ENCODE measurements at places on chromosomes 3 and 15. TPM values are rescaled to one million over a fixed set of nuclear protein-coding genes. Genes with fewer than 3 reads are reported as not detected.

The ZDHHC23 gene
- total RNA-seq = 1.6 TPM

The PTPRG gene
- total RNA-seq = 52.1 TPM

The RNF111 gene
- total RNA-seq = 57.4 TPM

The TMC3 gene
- total RNA-seq = not detected

The STX19 gene
- total RNA-seq = not detected

The FRMD5 gene
- total RNA-seq = 43.8 TPM

The SCAANT1 gene
- not detected for total RNA-seq

The TSC22D2 gene
- 87.3 TPM for total RNA-seq

The CDC25A gene
- 11.8 TPM for total RNA-seq

The UBA7 gene
- total RNA-seq = 0.54 TPM

The TAGLN3 gene
- 819 TPM for total RNA-seq

The CTXN2 gene
- total RNA-seq = 0.22 TPM

The SLC51B gene
- total RNA-seq = not detected

The TBC1D21 gene
- not detected for total RNA-seq

The CCR3 gene
- total RNA-seq = not detected

The AEN gene
- total RNA-seq = 15.4 TPM

The TGM4 gene
- total RNA-seq = not detected

The GCNT3 gene
- not detected for total RNA-seq

The ZKSCAN7 gene
- total RNA-seq = 20.6 TPM

The KNG1 gene
- total RNA-seq = not detected

The COLQ gene
- 4.8 TPM for total RNA-seq

The ARNT2 gene
- 35.7 TPM for total RNA-seq

The CCDC39 gene
- total RNA-seq = not detected

The ARID3B gene
- 154 TPM for total RNA-seq

The KY gene
- not detected for total RNA-seq

The CCR2 gene
- total RNA-seq = not detected

The CDHR4 gene
- not detected for total RNA-seq

The RGMA gene
- total RNA-seq = 56.6 TPM

The LSM3 gene
- total RNA-seq = 8.4 TPM

The OXNAD1 gene
- 14.6 TPM for total RNA-seq

The ADCY5 gene
- total RNA-seq = 2.1 TPM

The HYAL1 gene
- total RNA-seq = 0.96 TPM

The USP3 gene
- total RNA-seq = 50.9 TPM

The LCMT2 gene
- total RNA-seq = 8.0 TPM

The PPP2R3A gene
- 13.0 TPM for total RNA-seq

The CYP1A2 gene
- total RNA-seq = not detected

The GOLGA8K gene
- not detected for total RNA-seq

The XCR1 gene
- not detected for total RNA-seq

The EFCC1 gene
- not detected for total RNA-seq

The ACAN gene
- total RNA-seq = 0.05 TPM

The NECTIN3 gene
- total RNA-seq = 22.6 TPM

The DHX36 gene
- 147 TPM for total RNA-seq

The GDPGP1 gene
- total RNA-seq = 7.4 TPM

The UBE2E2 gene
- 40.6 TPM for total RNA-seq

The IQCF5 gene
- not detected for total RNA-seq

The HDC gene
- not detected for total RNA-seq

The MNS1 gene
- total RNA-seq = not detected

The CADM2 gene
- 233 TPM for total RNA-seq

The CFAP92 gene
- 0.15 TPM for total RNA-seq

The ITPKA gene
- total RNA-seq = 1.1 TPM

Data from glutamatergic neuron (in vitro differentiated cells).